ENCODE measurements at places on chromosomes 12 and 14. TPM values are rescaled to one million over a fixed set of nuclear protein-coding genes. Genes with fewer than 3 reads are reported as not detected.

The SCNN1A gene
- 0.43 TPM for total RNA-seq

The GPR137C gene
- 0.45 TPM for total RNA-seq

The HNRNPA1 gene
- total RNA-seq, result 1,279 TPM

The ZNF891 gene
- 4.0 TPM for total RNA-seq

The SPIC gene
- not detected for total RNA-seq

The SLC25A21 gene
- total RNA-seq, result not detected

The GAPDH gene
- total RNA-seq, result 4,824 TPM

The NPFF gene
- not detected for total RNA-seq

The FOXG1 gene
- not detected for total RNA-seq

The AJUBA gene
- total RNA-seq, result 1.3 TPM

The HCAR1 gene
- 0.17 TPM for total RNA-seq

The DPPA3 gene
- not detected for total RNA-seq

The CLEC2A gene
- not detected for total RNA-seq

The P3H3 gene
- 7.0 TPM for total RNA-seq

The TAS2R46 gene
- 1.2 TPM for total RNA-seq

- DNase-seq, result no peak
Observed at GRCh38 chr14:22218728-22219127, 370.3 kb downstream of the DAD1 start.

- DNase-seq, result no peak
Observed at GRCh38 chr12:78185109-78185508, 354.4 kb downstream of the NAV3 start.

DNA sequence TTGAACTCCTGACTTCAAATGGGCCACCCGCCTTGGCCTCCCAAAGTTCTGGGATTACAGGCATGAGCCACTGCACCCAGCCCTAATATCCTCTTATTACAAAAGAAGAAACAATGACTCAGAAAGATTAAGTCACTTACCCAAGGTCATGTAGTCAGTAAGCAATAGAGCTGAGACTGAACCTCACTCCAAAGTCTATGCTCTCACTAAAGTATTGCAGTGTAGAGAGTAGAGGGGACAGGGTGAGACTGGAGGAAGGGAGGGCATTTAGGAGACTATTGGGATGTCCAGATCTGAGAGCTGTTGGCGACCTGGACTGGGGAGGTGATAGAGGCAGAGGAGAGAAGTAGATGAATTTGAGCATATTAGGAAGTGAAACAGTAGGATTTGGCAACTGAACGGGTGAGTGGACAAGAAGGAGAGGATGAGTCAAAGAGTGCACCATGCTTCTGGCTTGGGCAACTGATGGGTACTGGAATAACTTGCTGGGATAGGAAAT is 11.8 kb downstream of the P2RX7 start:
- no peak for DNase-seq

DNA sequence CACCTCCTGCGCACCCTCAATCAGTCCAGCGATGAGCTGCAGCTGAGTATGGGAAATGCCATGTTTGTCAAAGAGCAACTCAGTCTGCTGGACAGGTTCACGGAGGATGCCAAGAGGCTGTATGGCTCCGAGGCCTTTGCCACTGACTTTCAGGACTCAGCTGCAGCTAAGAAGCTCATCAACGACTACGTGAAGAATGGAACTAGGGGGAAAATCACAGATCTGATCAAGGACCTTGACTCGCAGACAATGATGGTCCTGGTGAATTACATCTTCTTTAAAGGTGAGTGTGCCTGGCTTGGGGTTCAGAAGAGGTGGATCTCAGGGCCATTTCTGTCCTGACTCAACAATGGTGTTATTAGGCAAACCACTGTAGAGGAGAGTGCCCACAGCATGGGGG is 2.6 kb downstream of the SERPINA3 start:
- no peak for DNase-seq

DNA sequence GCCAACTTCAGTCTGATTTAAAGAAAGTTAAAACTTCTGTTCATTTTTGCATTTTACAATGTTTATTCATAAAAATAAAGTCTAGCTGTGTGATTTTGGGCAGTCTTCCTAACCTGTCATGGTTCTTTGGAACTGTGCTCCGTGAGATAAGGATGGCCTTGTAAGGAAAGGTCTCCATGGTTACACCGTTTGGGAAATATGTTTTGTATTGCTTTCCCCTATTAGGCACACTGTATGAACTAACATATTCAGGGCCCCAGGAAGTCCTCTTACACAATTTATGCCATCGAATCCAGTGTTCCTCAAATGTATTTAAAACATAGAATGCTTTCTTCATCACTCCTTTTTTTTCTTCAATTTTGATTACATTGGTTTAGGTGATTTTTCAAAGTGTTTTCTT is 54.5 kb downstream of the APAF1 start:
- DNase-seq, result no peak

- no peak for DNase-seq
Observed at GRCh38 chr14:61315313-61315712, 6.1 kb upstream of the PRKCH start.

GRCh38 chr14:103101963-103102688 is 7.6 kb downstream of the EXOC3L4 start:
- no peak for DNase-seq

GRCh38 chr12:32334371-32334777 is 65.0 kb upstream of the FGD4 start:
- DNase-seq, result no peak

DNA sequence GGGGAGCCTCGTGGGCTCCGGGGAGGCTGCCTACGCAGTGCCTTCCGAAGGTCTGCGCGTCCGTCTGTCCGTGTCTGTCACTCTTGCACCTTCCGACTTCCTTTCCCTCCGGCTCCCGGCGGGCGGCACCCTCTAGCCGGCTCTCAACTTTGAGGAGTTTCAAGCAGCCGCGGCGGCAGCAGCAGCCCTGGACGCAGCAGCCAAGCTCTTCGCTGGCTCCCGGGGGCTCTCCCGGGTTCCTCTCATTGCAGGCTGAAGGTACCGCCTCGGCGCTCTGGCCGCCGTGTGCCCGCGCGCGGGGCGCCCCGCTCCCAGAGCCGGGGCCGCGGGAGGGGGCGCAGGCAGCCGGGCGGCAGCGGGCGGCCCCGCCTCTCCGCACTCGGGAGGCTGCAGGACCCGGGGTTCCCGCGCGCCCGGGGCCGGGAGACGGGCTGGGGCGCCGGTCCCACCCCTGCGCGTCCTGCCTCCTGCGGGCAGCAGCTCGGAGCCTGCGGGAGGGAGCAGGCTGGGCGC is at the start of the genes AMIGO2 and PCED1B:
Gene AMIGO2, minus strand, starts transcription at position 492 of the 513 bp plus-strand sequence. CDS start 957 bp downstream, outside the sequence.
Gene PCED1B, plus strand, starts transcription at position 154 of the 513 bp plus-strand sequence. CDS start 155,443 bp downstream, outside the sequence.
- peak; percentile 78 for DNase-seq

DNA sequence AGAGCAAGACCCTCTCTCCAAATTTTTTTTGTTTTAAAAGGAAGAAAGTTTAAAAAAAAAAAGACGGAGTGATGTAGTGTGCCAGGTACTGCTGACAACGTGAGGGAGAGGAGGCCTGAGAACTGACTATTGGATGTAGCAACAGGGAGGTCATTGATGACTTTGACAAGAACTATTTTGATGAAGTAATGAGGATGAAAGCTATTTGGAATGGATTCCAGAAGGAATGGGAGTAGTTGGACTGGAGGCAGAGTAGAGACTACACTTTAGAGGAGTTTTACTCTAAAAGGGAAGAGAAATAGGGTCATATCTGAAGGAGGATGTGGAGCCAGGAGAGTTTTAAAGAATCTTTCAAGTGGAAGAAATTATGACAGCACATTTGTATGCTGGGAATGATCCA is 27.8 kb upstream of the SLC38A2 start:
- no peak for DNase-seq

DNA sequence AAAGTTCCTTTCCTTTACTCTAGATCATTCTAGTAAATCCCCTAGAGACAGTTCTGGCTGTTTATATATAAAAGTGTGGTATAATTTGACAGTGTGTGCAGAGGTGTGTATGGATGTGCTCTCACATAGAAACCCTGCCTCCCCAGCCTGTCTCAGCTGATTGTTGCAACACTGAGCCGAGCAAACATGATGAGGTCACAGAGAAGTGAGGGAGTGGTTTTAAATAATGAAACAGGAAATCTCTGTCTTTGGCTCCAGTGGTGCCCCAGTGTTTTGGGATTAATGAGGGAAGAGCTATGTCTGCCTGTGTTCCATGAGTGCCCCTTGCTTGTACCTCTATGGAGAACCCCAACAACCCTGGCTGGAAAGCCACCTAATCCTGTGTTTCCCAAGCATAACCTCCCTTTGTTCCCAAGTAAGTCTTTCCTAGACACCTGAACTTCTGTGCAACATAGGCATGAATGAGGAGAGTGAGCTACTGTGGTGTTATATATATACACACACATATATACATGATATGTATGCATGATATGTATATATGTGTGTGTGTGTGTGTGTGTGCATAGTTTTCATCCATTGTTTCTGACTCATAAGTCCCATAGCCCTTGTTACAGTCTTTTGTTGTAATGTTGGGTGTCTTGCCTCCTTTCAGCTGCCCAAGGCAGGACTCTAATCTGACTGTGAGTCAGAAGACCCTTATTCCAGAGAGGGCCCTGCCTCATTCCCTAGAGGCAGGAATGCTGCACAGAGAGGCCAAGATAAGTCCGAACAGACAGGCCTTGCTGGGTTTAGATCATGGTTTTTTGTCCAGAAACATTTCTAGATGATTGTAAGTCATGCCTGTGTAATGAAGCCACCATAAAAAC is 18.0 kb downstream of the TRAF3 start:
- no peak for DNase-seq

DNA sequence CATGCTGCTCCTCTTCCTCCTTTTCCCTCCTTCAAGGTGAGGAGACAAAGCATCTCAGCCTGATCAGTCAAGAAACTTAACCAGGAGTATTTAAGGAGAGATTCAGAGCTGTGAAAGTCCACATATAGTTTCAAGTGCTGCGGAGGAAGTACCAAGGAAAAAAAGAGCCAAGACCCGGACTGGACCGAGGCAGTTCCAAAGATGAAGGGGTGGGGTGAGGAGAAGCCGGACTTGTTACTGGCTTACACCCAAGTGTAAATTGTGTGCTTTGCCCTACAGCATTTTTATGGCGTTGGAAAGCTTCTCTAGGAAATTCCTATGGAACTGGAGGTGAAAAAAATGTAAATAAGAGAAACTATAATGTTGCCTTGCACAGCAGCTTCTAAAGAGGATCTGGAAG is 263.1 kb downstream of the GRIN2B start:
- DNase-seq, result no peak

DNA sequence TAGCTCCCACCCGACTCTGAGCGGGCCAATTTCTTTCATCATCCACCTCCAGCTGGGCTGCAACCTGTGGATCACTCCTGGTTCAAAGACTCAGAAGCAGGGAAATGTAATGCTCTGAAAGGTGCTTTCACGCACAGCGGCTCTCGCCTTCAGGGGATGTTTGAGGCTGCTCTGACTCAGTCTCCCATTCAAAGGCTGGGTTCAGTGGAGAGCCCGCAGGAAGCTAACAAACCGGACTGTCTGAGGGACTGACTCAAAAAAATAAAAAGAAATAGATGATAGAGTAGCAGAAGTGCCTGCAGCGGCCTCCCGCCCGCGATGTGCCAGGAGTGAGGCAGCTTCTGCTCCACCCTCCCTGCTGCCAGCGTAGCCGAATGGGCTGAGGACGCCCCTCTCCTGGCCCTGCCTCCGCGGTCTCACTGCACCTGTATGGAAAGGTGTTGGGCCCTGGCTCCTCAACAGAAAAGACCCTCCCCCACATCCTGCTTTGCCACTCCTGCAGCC is 98.0 kb downstream of the GCH1 start:
- no peak for DNase-seq

DNA sequence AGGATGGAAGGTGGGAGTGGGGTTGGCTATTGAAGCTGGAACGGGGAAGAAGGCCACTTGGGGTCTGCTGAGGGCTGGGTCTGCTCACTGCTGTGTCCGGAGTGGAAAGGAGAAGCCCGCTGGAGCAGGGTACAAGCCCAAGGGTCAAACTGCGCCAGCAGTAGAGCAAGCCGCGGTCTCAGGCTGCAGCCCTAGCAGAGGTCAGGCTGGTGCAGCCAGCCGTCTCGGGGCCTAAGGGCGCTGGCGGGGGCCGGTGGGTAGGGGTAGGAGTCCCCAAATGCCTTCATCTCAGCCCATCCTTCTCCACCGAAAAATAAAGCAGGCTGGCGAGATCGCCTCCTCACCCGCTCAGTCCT is 718 bp upstream of the JDP2 start:
- DNase-seq, result no peak

- no peak for DNase-seq
Observed at GRCh38 chr12:67364228-67364627, 95.1 kb downstream of the CAND1 start.

GRCh38 chr12:104792570-104792969 is 165.5 kb downstream of the SLC41A2 start:
- DNase-seq, result no peak

GRCh38 chr12:98373025-98373554 is 142.3 kb upstream of the TMPO start:
- DNase-seq, result no peak

- DNase-seq, result no peak
Observed at GRCh38 chr12:117521867-117522266, 160.4 kb upstream of the NOS1 start.

DNA sequence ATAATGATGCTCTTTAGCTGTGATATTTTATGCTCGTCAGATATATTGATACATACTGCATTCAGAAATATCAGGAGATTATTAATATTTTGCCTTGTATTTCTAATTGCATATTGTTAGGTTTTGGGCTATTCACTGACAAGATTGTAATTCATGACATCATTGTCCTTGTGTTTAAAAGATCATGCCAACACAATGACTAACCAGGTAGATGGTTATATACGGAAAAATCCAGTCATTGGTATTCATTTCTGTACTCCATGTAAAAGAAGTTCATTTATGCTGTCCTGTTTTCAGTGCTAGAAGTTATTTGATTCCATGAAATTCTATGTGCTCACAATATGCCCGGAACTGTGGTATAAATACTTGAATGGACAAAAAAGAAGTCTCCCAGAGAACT is 107.5 kb downstream of the KITLG start:
- no peak for DNase-seq

DNA sequence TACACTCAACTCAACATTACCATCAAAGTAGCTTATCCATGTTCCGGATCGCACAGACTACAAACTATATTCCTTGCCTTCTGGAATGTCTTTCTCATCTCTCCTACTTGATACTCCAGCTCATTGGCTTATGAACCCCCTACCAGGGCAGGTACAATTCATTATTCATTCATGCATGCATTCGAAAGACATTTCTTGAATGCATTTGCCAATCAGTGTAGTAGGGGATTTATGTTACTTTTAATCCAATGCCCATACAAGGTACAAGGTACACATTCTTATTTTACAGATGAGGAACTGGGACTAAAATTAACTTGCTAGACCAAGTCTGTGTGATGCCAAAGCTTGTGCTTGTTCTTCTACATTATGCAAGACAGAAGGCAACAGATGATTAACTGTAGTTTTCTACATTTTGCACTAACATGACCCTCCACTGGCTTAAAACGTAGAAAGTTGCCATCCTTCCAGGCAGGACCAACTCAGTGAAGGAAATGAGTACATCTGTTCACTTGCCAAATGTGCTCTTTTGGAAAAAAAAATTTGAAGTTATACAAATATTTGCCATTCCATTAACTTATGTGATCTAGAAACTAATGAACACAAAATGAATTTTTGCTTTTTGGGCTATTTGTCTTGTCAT is 53.8 kb upstream of the KCNJ8 start:
- no peak for DNase-seq

- peak; percentile 62 for DNase-seq
Observed at GRCh38 chr14:76953311-76953945, 75.1 kb downstream of the IRF2BPL start.
